ENCODE measurements at places on chromosomes 6 and 20. TPM values are rescaled to one million over a fixed set of nuclear protein-coding genes. Genes with fewer than 3 reads are reported as not detected.

GRCh38 chr6:23272536-23272935, 703.2 kb downstream of the HDGFL1 start:
- no peak for DNase-seq

DNA sequence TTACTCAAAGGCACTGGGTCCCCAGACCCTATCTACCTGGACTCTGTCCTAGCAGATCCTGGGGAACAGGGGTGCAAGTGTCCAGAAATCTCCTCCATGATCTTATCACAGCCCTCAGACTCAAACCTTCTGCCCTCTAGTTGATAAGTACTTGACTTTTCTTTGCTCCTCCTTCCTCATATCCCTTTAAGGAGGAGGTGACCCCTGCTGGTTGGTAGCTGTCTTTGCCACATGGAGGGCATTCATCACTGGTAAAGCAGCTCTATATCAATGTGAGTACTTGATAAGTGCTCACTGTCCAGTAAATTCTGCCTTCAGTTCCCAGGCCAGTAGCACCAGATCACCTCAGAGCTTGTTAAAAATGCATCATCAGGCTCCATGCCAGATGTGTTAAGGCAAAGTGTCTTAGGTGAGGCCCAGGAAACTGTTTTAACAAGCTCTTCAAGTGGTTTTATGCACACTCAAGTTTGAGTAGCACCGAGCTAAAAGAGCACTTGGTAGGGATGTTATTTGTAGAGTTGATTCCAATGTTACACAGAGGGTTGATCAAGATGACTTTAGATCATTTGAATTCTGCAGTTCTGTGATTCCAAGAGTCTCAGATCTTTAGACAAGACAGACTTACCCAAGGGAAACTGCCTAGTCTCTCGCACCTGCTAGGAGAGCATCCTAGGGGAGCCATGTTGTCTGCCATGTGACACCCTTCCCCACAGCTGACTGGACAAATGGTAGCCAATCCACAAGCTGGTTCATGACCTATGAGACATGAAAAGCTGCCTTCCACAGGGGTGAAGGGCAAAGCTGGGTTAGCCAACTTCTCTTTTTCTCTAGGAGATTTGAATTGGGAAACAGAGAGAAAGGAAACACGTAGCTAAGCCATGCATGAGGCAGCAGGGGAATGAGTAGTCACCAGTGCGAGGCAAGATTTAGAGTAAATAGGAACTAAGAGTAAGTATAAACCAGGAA, 18.6 kb downstream of the TREML2 start:
- peak; percentile 65 for DNase-seq

The HLA-DRB1 gene
- 1.4 TPM for total RNA-seq

DNA sequence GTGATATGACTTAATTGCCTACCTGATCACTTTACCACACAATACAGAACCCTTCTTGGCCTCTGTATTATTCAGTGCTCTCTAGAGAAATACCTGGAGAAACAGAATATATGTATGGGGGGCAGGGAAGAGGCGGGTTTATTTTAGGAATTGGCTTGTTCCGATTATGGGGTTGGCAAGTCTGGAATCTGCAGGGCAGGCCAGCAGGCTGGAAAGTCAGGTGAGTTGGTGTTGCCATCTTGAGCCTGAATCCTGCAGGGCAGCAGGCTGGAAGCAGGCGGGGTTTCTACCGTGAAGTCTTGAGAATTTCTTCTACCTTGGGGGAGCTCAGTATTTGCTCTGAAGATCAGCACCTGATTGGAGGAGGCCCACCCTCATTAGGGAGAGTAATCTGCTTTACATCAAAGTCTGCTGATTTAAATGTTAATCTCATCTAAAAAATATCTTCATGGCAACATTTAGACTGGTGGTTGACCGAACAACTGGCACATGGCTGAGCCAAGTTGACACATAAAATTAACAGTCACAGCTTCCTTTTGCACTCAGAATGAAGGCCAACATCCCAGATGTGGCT, 193.9 kb downstream of the ZDHHC14 start:
- no peak for DNase-seq

- DNase-seq: no peak
Observed at GRCh38 chr20:58661598-58662473, 10.8 kb downstream of the STX16 start.

DNA sequence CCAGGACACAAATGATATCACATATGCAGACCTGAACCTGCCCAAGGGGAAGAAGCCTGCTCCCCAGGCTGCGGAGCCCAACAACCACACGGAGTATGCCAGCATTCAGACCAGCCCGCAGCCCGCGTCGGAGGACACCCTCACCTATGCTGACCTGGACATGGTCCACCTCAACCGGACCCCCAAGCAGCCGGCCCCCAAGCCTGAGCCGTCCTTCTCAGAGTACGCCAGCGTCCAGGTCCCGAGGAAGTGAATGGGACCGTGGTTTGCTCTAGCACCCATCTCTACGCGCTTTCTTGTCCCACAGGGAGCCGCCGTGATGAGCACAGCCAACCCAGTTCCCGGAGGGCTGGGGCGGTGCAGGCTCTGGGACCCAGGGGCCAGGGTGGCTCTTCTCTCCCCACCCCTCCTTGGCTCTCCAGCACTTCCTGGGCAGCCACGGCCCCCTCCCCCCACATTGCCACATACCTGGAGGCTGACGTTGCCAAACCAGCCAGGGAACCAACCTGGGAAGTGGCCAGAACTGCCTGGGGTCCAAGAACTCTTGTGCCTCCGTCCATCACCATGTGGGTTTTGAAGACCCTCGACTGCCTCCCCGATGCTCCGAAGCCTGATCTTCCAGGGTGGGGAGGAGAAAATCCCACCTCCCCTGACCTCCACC, 42.2 kb downstream of the SIRPA start:
- DNase-seq: no peak

DNA sequence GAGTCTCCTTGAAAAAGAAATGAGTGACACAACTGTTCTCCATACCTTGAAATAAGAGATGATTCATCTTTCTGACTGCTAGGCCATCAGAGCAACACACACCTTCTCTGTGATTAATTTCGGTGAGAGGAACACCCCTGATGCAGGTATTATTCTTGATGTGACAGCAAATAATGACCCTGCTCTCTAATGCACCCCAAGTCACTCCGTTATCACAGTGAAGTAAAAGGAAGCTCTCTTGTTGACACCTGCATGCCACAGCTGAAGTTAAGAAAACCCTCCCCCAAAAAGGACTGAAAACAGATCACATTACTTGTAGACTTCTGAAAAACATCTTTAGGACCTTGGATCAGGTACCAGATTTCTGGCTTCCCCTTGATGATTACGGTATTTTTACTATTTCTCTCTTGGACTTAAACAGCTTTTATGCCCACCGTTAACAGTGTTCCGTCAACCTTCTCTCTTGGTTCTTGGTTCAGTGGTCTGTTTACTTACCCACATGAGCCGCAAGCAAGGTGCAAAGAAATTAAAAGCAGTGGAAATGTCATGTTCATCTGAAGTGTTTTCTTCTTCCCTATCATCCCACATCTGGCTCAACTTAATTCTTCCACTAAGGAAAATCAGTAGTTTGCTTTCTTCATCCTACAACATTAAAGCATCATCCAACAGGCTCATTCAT, 249.7 kb downstream of the GMPR start:
- no peak for DNase-seq

DNA sequence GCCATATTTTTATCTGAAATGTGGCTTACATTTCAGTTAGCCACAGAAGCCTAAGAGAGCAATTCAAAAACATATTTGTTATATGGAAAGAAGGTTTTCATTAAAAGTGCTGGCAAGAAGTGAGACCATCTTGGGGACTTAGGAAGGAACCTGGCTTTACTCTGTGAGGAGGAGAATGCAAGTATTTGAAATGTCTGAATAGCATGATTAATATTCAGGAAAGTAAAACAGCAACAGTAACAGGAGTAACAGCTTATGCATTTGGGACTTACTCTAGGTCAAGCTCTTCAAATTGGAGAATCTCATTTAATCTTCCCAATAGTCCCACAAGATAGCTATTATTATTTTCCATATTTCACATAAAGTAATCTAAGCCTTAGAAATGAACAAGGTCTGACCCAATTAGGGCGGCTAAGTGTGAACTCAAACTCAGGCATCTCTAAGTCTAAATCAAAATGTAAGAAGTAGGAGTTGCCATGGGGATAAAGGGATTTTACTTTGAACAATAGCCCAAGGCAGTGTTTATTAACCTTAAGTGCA, 816.5 kb downstream of the BCKDHB start:
- no peak for DNase-seq

DNA sequence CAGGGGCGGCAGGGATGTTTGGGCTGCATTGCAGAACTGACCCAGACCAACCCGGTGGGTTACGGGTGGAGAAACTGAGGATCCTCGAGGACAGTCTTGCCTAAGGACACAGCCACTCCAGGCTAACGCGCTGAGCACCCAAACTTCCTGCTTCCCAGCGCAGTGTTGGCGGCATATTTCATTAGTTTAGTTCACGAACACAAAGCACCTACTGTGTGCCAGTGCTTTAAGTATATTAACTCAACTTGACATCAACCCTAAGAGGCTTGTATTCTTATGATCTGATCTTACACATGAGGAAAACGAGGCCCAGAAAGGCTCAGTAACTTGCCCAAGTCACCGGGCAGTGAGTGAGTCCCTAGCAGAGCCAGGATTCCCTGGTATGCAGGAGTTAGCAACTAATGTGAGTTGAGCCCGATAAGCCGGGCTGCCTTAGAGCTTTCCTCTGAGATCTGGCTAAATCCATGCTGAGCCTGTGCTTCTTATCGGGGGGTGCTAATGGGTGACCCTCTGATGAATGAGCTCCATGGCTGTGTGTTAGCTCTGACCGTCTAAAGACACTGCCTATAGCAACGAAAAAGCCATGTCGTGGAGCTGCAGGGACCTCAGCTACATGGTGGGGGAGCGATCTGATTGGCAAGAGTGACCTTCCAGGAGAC, 92.7 kb downstream of the CD40 start:
- no peak for DNase-seq

GRCh38 chr6:48229841-48230240, 118.8 kb upstream of the PTCHD4 start:
- DNase-seq: no peak

DNA sequence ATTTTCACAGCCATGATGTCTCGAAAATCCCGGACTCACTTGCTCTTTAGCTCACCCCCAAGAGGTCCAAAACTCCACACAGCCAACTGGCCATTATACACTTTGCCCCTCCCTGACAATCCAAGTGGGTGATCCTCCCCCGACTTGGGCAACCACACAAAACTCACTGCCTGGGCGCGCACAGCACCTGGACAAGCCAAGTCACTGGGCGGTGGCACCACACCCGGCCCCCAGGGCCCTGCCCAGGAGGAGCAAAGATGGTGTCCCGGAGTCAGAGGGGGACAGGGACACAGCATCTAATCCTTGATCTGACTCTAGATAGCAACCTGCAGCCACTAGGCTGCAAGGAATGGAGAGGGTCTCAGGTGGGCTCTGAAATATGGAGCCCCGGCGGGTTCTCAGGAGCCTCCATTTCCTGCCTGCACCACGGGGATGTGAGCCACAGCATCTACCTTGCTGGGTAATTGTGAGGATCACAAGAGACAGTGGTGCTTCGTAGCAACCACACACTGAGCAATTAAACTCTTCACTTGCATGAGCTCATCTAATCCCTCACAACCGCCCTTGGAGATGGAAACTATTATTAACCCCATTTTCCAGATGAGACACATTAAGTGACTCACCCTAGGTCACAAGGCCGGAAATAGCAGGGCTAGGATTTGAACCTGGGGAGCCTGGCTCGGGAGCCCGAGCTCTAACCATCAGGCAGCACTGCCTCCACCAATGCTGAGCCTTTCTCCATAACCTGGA, 66.6 kb downstream of the BMP7 start:
- no peak for DNase-seq

GRCh38 chr6:143099647-143100046, 39.0 kb downstream of the AIG1 start:
- peak; percentile 4 for DNase-seq

DNA sequence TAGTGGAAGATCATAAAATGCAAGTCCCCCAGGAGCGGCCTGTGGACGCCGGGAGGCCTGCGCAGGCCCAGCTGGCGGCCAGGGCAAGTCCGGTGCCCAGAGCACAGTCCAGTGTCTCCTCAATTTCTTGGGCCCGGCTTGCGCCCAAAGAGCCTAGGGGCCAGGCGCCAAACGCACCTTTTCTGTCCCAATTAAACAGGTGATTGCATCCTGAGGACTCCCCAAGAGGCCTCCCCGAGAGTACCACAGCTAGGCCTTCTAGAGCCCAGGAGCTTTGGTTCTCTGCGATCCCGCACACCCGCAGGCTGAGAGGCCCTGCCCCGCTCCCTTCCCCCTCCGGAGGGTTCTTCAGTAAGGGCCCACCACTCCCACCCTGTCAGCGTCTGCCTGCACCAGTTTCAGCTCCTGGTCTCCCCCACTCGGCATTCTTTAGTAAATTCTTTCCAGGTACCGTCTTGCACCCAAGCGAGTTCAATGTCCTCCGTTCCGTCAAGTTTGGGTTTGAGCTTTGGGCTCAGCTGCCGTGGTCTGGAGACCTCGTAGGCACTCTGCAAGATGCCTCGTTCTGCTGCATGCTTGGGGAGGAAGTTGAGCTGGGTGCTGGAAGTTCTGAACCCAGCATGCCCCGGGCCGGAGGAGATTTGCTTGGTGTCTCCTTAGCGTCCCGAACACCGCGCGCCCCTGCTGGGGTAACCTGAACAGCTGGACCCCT, 3.9 kb upstream of the NKX2-2 start:
- DNase-seq: no peak

The KHDC1 gene
- 5.5 TPM for total RNA-seq

GRCh38 chr20:20806121-20807095, 94.0 kb upstream of the RALGAPA2 start:
- DNase-seq: no peak

DNA sequence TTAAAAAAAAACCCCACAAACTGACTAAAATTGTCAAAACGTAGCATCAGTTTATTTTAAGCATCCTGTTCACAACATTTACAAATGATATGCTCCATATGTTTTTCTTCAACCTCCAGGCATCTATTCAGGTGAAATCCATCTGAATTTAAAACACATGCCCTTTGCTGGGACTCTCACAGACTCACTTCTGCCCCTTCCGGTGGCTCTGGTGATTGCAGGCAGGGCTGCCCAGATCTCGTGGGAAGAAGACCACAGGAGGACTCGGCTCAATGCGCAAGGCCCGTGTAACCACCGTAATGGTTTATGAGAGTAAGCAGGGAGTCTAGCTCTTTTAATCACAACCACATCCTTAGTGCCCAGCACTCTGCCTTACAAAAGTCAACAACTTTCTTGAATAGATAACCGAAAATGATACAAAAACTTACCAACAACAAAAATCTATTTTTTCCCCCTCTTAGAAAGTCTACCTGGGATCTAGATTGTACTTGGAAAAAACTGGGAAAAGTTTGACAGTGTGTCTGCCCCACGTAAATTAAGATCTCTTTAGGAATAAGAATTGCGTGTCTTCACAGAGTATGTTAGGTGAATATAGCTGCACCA, 139.1 kb downstream of the KIF16B start:
- DNase-seq: peak; percentile 61

GRCh38 chr20:24148372-24148771, 159.8 kb upstream of the GGTLC1 start:
- DNase-seq: no peak

The AIF1 gene
- total RNA-seq: not detected
